ENCODE measurements at places on chromosomes 7 and 10.

- DNase-seq, result no peak
These were observed 18.7 kb downstream of the C10orf105 start for GRCh38 chr10:71700731-71701368.

- no peak for DNase-seq
These were observed 16.7 kb upstream of the KLF6 start for GRCh38 chr10:3801558-3802192.

GRCh38 chr10:110610308-110610774, 33.8 kb upstream of the RBM20 start:
- DNase-seq, result peak; percentile 36

GRCh38 chr7:139203992-139204391, 27.0 kb upstream of the UBN2 start:
- DNase-seq, result no peak

DNA sequence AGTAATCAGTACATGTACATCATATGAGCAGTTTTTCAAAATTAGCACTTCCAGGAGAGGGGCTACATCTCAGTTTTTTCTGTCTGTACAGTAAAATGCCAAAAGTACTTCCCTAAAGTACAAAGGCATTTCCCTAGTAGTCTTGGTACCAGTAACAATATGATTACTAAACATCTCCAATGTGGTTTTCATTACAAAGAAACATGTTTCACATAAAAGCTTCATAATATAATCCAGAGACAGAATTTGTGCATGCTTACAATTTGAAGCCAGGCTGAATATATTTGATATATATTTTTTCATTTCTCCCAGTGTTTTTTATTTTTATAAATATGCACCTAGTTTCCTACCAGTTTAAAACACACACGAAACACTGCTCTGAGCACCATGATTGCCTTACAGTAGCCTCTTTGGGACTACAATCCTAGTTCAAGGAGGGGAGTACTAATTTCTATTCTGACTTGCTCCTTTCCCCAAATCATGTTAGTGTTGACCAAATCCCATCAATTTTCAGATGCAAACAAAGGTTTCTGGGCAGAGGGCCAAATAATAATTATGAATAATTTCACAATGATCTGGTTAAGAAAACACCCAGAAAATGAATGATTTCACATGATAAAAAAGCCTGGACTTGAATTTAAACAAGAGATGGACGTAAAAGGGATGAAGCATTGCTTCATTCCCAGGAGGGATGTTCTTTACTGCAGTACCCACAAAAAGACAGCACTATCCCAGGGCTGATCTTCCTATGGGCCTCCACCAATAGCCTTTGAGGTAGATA, 201.3 kb downstream of the SLC25A13 start:
- no peak for DNase-seq

DNA sequence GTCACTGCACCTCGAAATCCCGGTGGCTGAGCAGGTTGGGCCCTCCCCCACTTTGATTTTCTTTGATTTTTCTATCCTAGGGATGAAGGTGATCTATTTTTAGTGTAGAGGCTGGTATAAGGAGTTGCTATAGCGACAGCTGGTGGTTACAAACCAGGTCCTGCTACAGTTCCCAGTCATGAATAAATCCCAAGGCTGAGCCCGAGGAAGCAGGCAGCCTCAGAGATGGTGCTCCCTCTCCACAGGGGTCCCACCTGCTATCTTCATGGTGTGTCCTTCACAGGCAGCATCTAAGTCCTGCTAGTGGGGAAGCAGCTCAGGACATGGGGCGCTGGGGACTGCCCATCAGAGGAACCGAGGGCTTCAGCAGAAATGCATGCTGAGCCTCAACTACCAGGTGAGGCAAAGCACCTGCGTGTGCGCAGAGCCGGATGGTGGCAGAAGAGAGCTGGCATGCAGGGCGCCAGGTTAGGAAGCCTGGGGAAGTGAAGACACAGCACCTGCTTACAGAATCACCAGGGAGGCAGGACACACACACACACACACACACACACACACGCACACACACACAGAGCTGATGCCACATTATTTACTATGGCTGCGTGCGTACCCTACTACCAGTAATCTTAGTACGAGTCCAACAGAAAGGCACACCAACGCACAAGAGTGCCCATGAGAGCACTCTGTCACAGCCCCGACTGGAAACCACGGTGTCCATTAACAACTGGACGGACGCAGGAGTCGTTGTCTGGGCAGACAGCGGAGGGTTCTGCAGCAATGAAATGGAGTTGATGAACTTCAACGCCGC, 150.9 kb downstream of the PRKAG2 start:
- DNase-seq, result no peak

- DNase-seq, result peak; percentile 17
These were observed 15.0 kb downstream of the TCAF1 start for GRCh38 chr7:143886826-143887477.

DNA sequence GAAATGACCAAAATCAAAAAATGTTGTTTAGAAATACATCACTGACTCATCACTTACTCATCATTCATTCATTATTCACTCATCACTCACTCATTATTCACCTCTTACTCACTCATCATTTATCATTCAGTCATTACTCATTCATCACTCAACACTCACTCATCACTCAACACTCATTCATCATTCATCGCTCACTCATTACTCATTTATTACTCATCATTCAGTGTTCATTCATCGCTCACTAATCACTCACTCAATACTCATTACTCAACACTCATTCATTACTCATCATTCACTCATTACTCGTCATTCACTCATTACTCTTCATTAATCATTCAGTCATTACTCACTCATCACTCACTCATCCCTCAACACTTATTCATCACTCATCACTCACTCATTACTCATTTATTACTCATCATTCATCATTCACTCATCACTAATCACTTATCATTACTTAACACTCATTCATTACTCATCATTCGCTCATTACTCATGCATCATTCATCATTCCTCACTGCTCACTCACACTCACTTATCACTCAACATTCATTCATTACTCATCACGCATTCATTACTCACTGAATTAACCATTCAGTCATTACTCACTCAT, 238.5 kb downstream of the ADARB2 start:
- no peak for DNase-seq

- DNase-seq, result peak; percentile 7
These were observed 16.8 kb upstream of the CRYGN start for GRCh38 chr7:151456782-151457181.

DNA sequence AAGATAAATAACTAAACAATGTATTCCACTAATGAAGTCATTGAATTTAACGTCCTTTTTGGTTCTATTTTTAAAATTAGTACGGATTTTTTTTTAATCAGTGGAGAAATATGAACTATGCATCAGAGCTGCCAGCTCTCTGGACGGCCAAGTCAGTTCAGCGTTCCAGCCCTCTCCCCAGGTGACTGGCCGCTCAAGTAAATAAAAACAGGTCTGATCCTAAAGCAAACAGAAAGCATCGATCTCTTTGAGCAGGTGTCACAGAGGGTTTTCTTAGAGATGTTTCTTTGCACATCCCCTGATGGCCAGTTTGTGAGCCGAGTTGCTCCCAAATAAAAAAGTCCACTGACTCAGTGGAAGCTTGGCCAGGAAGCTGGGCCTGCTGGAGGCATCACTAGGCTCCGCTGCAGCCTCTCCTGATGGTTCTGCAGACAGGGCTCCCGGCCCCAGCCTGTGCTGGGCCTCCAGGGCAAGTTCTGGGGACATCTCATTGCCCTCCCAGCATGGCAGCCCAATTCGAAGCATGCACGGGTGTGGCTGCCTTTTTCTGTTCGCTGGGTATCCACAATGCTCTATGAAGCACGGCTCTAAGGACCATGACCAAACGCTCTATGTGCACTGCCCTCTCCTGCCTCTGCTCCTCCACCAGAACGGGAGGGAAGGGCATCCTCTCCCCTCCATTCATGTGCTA, 74.7 kb upstream of the PPP2R2D start:
- DNase-seq, result no peak

GRCh38 chr10:14074062-14074884, 256.5 kb downstream of the FRMD4A start:
- DNase-seq, result no peak

DNA sequence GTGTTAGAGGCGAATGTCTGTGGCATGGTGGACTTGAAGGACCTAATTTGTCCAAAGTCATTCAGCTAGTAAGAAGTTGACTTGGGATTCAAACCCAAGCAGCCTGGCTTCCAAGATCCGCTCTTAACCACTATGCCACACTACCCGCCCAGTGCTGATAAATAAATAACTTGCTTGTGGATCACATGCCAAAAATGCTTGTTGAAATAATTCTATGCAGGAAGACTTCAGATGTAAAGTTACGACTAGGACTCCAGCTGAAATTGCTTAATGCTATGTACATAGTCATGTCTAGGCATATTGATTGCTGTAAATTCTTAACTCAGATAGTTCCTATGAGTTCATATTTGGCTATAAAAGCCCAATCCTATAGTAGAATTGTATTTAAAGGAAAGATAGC, 76.0 kb downstream of the PLXDC2 start:
- no peak for DNase-seq

DNA sequence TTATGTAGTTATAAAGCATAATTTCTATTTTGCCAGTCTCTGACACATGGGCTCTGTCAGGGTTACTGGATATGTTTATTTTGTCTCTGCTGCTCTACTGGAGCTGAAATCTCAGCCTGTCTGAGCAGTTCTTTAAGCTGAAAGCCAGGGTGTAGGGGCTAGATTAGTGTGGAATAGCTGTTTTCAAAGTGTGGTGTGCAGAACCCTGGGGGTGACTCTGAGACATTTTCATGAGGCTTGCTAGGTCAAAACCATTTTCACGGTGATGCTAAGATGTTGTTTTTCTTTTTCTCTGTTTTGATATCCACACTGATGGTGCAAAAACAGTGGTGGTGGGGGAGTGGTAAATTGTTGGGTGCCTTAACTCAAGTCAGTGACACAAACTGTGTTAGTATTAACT, 45.5 kb downstream of the CREM start:
- no peak for DNase-seq

GRCh38 chr10:1402016-1402770, 335.1 kb downstream of the ADARB2 start:
- no peak for DNase-seq

DNA sequence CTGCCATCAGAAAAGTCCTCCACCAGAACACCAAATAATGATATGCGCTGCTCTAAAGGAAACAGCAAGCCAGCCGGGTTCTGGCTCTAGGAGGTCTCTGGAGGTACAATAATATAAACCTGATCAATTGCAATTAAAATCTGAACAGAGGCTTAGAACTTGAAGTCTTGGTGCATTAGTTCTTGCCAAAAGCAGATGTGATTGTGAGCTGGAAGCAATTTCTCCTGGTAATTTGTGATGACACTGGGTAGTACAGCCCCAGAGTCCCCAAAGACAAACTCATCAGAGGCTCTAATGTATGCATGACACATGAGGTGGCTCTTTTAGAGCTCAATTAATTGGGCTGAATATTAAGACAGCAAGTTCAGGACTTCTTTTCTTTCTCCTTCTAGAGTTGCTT, 3.3 kb downstream of the ETV1 start:
- no peak for DNase-seq

DNA sequence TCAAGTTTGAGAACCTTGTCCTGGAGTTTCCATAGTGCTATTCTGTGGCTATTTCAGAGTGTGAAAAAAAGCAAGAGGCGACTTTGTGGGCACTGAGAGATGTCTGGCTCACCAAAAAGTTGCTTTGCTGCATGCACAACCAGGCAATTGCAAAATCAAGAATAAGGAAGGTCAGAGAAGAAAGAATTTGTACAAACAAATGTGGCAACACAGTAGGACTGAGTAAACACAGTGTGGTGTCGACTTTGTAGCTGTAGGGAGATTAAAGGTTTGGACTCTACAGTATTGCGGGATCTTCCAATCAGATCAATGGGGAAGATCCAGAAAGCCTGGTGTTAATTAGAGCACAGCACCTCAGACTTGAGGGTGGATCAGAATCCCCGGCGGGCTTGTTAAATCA, 88.1 kb upstream of the PLPP4 start:
- no peak for DNase-seq

DNA sequence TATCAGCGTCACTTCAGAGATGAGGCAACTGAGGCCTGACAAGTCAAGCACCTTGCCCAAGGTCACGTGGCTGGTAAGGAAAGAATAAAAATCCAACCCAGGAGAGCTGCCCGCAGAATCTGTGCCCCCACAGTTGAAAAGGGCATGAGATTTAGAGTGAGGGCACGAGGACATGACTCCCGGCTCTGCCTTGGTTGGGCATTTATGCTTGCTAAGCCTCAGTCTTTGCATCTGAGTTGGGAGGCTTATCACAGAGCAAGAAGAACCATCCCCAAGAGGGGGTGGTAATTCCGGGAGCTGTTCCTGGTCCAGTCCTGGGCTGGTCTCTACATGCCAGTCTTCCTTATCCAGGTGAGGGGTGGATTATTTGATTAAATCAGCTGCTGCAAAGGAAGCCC, 37.3 kb downstream of the PLPP4 start:
- DNase-seq, result no peak

DNA sequence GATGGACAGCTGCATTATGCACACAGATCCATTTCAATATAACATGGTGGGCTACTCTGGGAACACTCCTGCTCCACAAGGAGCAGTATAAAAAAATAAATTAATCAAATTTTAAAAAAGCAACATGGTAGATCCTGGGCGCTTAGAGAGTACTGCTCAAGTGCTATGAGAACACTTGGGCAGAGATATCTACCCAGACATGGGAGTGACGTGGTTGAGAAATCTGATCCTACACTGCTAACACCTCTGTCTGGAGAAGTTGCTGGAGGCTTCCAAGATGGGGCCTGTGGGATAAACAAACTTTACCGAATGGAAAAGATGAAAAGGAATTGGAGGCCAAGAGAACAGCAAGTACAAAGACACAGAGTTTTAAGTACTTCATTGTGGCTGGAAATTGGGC, 9.0 kb downstream of the NSMCE4A start:
- DNase-seq, result no peak

DNA sequence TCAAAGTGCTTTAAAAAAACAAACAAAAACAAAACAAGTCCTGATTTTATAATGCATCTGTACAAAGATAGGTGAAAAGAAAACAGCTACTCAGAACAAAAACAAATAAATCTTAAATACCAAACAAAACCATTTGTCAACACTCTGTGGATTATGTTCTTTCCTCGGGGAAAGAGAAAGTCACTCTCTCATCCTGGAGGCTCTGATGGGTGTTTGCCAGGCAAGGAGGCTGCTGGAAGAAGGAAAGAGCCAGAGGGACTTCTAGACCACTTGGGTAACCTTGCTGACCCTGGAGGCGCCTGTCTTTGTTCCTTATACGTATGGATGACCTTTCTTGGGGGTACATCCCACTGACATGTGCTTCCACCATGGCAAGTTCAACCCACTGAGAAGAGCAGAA, 92.8 kb downstream of the ZRANB1 start:
- no peak for DNase-seq

GRCh38 chr7:150368884-150369747, 494 bp downstream of the REPIN1 start:
- DNase-seq, result peak; percentile 24

GRCh38 chr10:48192881-48193450, 81.5 kb downstream of the FRMPD2 start:
- no peak for DNase-seq

GRCh38 chr7:22087861-22088260, 142.2 kb upstream of the CDCA7L start:
- no peak for DNase-seq

DNA sequence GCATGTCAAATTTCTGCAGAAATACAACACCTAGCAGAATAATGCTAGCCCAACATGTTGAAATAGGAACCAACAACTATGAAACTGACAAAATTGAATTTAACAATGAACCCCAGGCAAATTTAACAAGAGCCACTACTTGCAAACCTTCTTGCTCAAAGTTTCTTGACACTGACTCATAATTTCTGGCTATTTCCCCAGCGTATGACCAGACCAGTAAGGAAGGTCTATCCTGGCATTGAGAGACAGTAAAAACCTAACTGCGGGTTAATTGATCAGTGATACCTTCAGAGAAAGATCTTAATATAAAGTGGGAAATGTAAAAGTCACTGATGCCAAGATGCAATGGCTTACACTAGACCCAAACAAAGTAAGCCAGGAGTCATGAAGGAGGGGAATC, 510.1 kb downstream of the ARL4A start:
- DNase-seq, result no peak
